ENCODE measurements at places on chromosomes 1 and 21. TPM values are rescaled to one million over a fixed set of nuclear protein-coding genes. Genes with fewer than 3 reads are reported as not detected.

DNA sequence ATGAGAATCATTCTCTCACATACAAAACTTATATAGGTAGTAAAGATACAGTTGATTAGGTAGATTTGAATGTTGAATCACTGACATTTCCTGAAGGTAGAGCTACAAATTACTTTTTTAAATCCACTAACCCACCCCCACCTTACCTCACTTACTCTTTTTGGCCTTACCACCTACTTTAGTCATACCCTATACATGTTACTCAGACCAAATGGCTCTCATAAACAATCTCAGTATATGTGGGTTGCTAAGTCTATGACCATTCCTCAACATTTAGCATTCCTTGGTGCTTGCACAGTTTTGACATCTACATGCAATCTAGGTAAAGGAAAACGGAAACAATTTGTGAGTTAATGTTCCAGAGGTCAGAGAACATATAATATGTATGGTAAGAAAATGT lies 26.3 kb downstream of the SYDE2 start:
- no peak overlapping the region for H3K27ac ChIP-seq
- H3K36me3 ChIP-seq: no peaks in the 10 kb centered on the region
- DNase-seq: no peak
- H3K27me3 ChIP-seq: no peaks in the 10 kb centered on the region
- no peak overlapping the region for H3K4me3 ChIP-seq

DNA sequence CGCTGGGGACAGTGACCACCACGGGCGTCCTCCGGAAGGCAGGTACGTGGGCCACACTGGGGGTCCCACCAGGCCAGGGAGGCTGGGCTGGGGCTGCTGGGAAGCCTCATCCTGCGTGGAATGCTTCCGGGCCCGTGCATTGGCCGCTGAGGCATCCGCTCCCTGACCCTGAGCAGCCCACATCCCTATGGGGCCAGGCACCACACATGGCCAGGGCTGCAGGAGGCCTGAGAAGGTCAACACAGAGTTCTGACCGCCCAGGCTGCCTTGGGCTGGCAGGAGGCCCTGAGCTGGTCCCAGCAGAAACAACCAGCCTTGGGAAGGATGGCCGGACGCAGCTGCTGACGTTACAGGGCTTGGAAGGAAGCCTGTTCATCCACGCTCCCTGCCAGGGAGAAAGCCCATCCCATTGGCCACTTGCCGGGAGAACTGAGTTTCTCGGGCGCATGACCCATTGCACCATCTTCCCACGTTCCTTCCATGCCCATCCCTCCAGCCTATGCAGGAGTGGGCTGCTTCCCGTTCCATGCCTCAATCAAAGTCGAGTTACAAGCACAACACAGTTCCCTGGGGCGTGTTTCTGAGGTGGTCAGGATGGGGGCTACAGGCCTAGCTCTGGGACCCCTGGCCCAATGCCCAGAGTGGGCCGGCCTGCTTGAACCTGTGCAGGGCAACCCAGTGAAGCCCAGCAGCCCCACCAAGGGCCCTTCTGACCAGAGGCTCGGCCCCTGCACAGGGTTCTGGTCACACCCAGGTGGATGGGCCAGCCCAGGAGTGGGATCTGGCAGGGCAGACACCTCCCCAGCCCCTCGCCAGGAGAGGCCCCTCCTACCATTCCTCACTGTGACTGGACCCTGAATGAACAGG lies 31.7 kb downstream of the TRIM11 start:
- H3K27me3 ChIP-seq: no peaks in the 10 kb centered on the region
- H3K4me3 ChIP-seq: no peak overlapping the region
- no peaks in the 10 kb centered on the region for H3K36me3 ChIP-seq
- H3K4me1 ChIP-seq: peaks cover 37% of the 10 kb centered on the region
- DNase-seq: no peak

PYHIN1 gene
- 1.3 TPM for total RNA-seq

FCRL5 gene
- 0.50 TPM for total RNA-seq

- H3K27ac ChIP-seq: no peak overlapping the region
- H3K4me1 ChIP-seq: no peaks in the 10 kb centered on the region
- H3K36me3 ChIP-seq: peaks cover 10% of the 10 kb centered on the region
- H3K4me3 ChIP-seq: no peak overlapping the region
- no peak for DNase-seq
- H3K27me3 ChIP-seq: no peaks in the 10 kb centered on the region
Measured at GRCh38 chr1:1092149-1092855, 18.2 kb upstream of the RNF223 start.

HAO2 gene
- 0.32 TPM for total RNA-seq

DNA sequence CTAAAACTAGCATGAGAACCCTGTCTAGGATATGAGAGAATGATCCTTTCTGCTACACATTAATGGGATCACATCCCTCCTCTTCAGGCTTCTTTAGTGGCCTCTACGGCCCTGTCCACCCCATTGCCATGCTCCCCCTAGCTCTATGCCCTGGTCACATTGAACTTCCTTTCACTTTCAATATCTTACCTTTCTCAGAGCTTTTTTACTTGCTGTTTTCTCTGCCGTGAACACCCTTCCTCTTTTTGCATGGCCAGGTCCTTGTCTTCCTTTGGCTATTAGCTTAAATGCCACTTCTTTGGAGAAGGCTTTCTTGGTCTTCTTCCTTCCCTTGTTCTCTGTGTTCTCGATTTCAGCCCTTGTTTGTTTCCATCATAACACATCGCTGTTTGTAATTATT lies 97.4 kb downstream of the GIPC2 start:
- no peak for DNase-seq
- H3K27ac ChIP-seq: no peak overlapping the region

DNA sequence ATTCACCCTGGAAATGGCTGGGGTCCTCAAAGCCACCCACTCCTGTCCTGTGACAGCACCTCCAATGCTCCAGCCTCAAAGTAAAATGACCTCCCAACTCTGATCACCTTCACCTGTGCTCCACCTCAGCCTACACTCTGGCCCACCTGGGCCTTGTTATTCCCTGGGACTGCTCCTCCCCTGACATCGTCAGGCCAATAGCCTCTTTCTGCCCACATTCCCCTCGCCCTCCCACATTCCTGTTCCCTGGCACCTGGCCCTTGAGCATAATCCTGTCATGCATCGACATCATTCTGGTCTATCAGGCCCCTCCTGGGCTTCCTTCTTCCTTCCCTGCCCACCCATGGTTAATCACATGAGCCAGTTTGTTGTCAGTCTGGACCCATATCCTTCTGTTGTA lies 13.2 kb upstream of the BCAR3 start:
- H3K4me3 ChIP-seq: no peak overlapping the region
- no peaks in the 10 kb centered on the region for H3K27me3 ChIP-seq
- H3K27ac ChIP-seq: no peak overlapping the region
- H3K36me3 ChIP-seq: no peaks in the 10 kb centered on the region
- H3K4me1 ChIP-seq: peaks cover 29% of the 10 kb centered on the region

DNA sequence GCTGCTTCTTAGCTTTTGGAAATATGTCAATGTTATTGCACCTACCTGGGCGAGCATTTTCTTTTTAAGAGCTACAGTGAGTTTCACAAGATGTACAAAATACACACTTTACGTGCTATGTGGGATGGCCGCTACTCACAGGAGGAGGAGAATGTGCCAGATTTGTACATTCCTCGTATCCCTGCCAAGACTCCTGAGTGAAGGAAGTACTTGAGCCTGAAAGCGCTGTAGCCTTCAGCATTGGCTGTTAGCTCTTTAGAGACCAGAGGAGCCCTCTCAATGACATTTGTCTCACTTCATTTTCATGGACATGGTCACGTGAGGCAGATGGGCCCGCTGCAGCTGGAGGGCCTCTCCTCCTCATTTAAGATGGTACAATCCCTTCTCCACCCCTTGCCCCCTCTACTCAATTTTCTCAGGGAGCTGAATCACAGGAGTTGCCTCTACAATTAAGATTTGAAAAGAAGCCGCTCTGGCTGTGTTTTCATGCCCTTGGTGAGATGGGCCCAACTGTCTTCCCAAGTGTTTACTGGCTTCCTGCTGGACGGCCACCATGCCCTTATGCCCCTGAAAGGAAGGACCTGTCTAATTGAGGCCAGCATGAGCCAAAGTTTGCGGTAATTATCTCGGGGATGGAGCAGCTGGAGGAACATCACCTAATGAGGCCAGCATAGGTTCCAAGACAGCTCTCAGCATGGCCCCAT lies 442.6 kb downstream of the PRDM2 start:
- H3K36me3 ChIP-seq: no peaks in the 10 kb centered on the region
- H3K4me3 ChIP-seq: no peak overlapping the region
- no peaks in the 10 kb centered on the region for H3K27me3 ChIP-seq
- peak overlapping the region; percentile 21 for H3K27ac ChIP-seq
- peak; percentile 57 for DNase-seq
- H3K4me1 ChIP-seq: peaks cover 29% of the 10 kb centered on the region

GRCh38 chr1:43203859-43204258 lies 31.7 kb downstream of the CFAP57 start:
- H3K4me3 ChIP-seq: no peak overlapping the region
- H3K4me1 ChIP-seq: peaks cover 9% of the 10 kb centered on the region
- no peaks in the 10 kb centered on the region for H3K27me3 ChIP-seq
- H3K27ac ChIP-seq: no peak overlapping the region

DCST1 gene
- 0.42 TPM for total RNA-seq

RO60 gene
- 112 TPM for total RNA-seq

DNA sequence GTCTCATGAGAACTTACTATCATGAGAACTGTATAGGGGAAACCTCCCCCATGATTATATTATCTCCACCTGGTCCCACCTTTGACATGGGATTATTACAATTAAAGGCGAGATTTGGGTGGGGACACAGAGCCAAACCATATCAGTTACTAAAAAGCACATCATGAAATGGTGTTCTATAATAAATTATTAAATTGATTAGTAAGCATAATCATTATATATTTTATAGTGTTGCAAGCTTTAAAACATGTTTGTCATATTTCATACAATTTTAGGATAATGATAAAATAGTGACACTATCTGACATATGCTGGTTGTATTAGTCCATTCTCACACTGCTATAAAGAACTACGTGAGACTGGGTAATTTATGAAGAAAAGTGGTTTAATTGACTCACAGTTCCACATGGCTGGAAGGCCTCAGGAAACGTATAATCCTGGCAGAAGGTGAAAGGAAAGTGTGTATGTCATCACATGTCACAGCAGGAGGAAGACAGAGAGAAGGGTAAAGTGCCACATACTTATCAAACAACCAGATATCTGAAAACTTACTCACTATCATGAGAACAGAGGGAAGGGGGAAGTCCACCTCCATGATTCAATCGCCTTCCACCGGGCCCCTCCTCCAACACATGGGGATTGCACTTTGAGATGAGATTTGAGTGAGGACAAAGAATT lies 539.2 kb upstream of the OLFM3 start:
- no peak overlapping the region for H3K4me3 ChIP-seq
- DNase-seq: no peak
- H3K27me3 ChIP-seq: no peaks in the 10 kb centered on the region
- no peaks in the 10 kb centered on the region for H3K4me1 ChIP-seq
- H3K27ac ChIP-seq: no peak overlapping the region

- no peak for DNase-seq
- H3K27me3 ChIP-seq: no peaks in the 10 kb centered on the region
- H3K4me3 ChIP-seq: no peak overlapping the region
- no peaks in the 10 kb centered on the region for H3K36me3 ChIP-seq
- H3K27ac ChIP-seq: no peak overlapping the region
Measured at GRCh38 chr1:217881131-217881543, 250.0 kb downstream of the SPATA17 start.

All from esophagus muscularis mucosa (tissue), 4 donors.